ENCODE measurements at places on chromosomes 3 and 15. TPM values are rescaled to one million over a fixed set of nuclear protein-coding genes. Genes with fewer than 3 reads are reported as not detected.
A peak's percentile ranks its signal among the peaks of the same experiment; 100 is the strongest.

Gene FBXW12
- not detected for total RNA-seq

- no peaks in the 10 kb centered on the region for H3K36me3 ChIP-seq
- DNase-seq = no peak
Observed at GRCh38 chr15:100201376-100202280, 140.1 kb downstream of the ADAMTS17 start.

DNA sequence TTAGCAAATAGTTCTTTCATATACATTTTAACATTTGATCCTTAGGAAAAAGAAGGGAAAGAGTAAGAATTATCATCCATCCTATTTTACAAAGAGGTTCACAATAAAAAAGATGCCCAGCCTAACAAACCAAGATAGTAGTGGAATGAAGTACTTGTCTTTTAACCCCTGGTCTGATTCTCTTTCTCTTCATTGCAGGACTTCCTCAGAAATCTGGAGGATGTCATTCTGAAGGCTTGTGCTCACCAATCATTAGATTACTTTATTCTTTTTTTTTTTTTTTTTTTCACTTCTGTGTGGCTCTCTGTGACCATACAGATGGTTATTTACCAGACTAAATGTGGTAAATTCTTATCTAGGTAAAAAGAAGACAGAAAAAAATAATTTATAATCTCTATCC lies 7.0 kb downstream of the HDGFL3 start:
- H3K36me3 ChIP-seq = no peaks in the 10 kb centered on the region
- H3K27me3 ChIP-seq = no peaks in the 10 kb centered on the region
- no peak overlapping the region for H3K4me3 ChIP-seq
- no peak overlapping the region for H3K27ac ChIP-seq
- no peak for DNase-seq

- no peak for DNase-seq
- H3K27me3 ChIP-seq = no peaks in the 10 kb centered on the region
- H3K27ac ChIP-seq = peak overlapping the region; percentile 32
- no peaks in the 10 kb centered on the region for H3K36me3 ChIP-seq
- H3K4me3 ChIP-seq = no peak overlapping the region
Observed at GRCh38 chr3:152301745-152302181, 33.0 kb downstream of the MBNL1 start.

- no peak for DNase-seq
- H3K4me1 ChIP-seq = no peaks in the 10 kb centered on the region
- no peak overlapping the region for H3K27ac ChIP-seq
- no peaks in the 10 kb centered on the region for H3K36me3 ChIP-seq
- no peak overlapping the region for H3K4me3 ChIP-seq
- H3K27me3 ChIP-seq = no peaks in the 10 kb centered on the region
Observed at GRCh38 chr3:108677811-108678210, 79.4 kb downstream of the RETNLB start.

DNA sequence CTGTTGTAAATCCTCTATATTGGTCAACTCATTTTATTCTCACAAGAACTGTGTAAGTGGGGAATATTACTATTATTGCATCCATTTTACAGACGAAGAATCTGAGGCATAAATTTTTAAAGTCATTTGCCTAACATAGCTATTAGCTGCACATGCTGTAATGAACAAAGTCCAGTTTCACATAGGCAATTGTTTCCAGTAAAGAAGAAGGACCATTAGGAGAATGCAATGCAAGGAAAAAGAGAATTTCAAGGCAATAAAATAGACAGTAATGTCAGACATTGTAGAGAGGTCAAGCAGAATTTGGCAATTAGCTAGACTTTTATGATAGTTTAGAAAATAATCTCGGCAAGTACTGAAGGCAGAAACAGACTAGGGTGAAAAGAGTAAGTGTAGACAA lies 578.7 kb upstream of the NECTIN3 start:
- DNase-seq = no peak
- H3K27ac ChIP-seq = no peak overlapping the region
- H3K4me1 ChIP-seq = no peaks in the 10 kb centered on the region
- no peak overlapping the region for H3K4me3 ChIP-seq
- no peaks in the 10 kb centered on the region for H3K36me3 ChIP-seq
- no peaks in the 10 kb centered on the region for H3K27me3 ChIP-seq

DNA sequence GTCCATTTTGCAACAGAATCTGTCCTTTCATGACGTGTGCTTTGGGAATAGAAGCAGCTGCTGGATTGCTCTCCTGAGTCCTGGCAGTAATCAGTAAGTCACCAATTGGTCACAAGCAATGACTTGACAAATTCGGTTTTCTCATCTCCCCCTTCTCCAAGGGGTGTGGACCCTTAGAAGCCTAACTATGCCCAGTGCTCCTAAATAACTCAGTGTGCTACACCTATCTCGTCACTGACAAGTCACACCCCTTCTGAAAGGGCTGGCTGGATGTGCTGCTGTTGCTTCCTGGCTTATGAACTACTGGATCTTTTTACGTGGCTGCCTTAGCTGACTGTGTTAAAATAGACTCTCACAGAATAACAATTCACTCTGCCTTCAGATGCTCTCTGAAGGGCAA lies 1351.5 kb downstream of the ZPLD1 start:
- H3K4me3 ChIP-seq = no peak overlapping the region
- no peaks in the 10 kb centered on the region for H3K4me1 ChIP-seq
- H3K27ac ChIP-seq = no peak overlapping the region
- no peaks in the 10 kb centered on the region for H3K27me3 ChIP-seq

DNA sequence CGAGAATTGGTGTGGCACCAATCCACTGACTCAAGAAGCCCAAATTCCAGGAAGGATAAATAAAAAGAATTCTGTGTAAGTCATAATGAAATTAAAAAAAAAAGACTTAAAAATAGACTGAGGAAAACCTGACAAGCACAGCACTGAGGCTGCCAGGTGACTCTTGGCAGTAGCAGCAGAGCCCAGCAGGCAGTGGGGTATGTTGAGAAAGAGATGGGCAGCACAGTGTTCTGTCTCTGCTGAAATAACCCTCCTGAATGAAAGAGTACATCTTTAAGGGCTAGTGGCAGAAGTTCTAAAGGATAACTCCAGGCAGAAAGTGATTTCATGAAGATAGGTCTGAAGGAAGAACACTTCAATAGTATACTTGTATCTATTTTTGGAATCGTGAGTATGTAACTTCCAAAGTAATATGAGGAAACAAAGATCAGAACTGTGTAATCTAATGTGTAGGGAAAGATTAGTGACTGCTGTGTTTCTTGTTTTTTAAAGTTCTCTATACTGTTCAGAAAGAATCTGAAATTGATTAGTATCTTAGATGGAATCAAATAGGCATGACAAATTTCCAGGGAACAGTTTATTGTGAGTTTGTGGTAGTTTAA lies 75.9 kb downstream of the RAB7A start:
- H3K36me3 ChIP-seq = peaks cover 3% of the 10 kb centered on the region
- H3K4me3 ChIP-seq = no peak overlapping the region
- no peaks in the 10 kb centered on the region for H3K27me3 ChIP-seq
- no peaks in the 10 kb centered on the region for H3K4me1 ChIP-seq
- no peak for DNase-seq

DNA sequence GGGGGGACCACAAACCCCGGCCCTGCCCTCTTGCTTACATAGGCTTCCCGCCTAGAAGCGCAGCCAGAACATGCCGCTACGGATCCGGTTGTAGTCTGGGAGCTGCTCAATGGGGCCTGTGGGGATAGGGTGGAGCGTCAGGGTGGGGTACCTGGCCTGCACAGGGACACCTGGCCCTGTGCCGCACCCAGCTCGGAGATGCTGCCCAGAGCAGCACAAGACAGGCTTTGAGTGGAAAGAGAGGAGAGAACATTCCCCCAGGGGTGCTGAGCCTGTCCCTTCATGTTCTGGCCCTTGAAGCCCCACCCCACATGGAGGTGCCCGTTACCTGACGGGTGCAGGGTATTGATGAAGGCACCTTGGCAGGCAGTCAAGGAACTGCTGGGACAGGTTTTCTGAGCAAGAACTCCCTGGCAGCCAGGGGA lies 4.0 kb upstream of the COL7A1 start:
- peaks cover 27% of the 10 kb centered on the region for H3K4me1 ChIP-seq
- peaks cover 29% of the 10 kb centered on the region for H3K36me3 ChIP-seq
- H3K4me3 ChIP-seq = no peak overlapping the region
- peak; percentile 98 for DNase-seq
- H3K27me3 ChIP-seq = no peaks in the 10 kb centered on the region

DNA sequence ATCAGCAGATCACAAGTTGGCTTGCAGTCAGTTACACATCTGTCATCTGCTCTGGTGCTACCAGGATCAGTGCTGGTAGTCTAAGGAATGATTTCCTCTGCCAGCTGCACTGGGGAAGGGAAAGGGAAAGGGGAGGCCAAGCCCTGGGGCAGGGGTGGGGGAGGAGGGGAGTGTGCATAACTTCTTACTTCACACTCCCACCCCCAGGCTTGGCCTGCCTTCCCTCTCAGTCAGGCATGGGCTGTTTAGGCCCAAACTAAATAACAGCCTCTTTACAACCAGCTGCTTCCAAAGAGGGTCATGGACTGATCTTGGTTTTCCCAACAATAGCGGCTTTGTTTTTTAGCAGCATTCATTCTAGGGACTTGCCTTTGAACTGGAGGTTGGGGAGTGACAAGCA lies 86.1 kb upstream of the PSMD6 start:
- H3K36me3 ChIP-seq = no peaks in the 10 kb centered on the region
- no peaks in the 10 kb centered on the region for H3K27me3 ChIP-seq
- no peak for DNase-seq
- no peaks in the 10 kb centered on the region for H3K4me1 ChIP-seq
- H3K27ac ChIP-seq = no peak overlapping the region

DNA sequence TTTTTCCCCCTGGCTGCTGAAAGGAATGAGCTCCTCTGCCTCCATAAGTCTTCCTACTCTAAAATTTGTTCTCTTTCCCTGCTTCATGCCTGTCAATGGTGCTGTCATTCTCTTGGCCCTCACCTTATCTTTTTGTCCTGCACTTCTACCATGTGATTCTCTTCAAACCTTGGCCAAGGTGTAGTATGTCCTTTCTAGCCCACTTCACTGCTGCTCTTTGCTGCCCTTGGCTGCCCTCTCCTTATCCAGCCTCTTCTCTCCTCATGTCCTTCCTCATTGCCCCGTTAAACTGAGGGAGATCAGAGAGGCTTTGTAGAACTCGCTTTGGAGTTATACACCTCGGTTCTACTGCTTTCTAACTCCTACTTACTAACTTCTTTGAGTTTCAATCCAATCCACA lies 19.7 kb downstream of the MINDY4B start:
- H3K4me3 ChIP-seq = no peak overlapping the region
- no peaks in the 10 kb centered on the region for H3K27me3 ChIP-seq
- H3K36me3 ChIP-seq = no peaks in the 10 kb centered on the region
- no peak for DNase-seq
- H3K4me1 ChIP-seq = no peaks in the 10 kb centered on the region
- no peak overlapping the region for H3K27ac ChIP-seq

DNA sequence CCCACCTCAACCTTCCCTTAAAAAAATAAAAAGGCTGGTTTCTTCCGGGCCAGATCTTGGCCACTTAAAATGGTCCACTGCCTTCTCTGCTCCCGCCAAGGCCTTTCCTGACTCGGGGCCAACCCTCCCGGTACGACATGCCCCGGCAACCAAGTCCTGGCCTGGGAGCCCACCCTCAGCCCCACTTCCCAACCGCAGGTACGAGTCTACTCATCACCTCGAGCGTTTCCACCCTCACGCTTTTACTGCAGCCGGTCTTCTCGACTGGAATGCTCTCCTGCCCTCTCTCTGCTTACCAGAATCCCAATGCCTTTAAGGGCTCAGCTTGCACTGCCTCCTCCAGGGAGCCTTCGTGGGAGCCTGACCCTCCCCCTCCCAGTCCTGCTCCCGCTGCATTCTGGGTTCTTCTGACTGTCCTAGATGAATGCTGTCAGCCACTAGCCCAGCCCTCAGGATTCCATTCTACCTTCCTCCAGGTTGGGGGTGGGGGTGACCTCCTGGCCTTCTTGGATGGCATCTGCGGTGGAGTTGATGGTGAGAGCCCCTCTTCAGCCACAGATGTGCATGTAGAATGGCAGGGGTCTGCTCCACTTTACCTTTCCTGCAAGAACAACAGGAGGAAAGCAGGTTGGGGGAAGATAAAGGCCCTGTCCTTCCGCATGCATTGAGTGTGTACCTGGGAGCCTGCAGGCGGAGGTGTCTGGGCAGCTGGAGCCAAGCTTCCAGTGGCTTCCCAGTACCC lies 1.1 kb upstream of the CSRNP1 start:
- no peaks in the 10 kb centered on the region for H3K36me3 ChIP-seq
- H3K4me3 ChIP-seq = no peak overlapping the region
- H3K4me1 ChIP-seq = peaks cover 18% of the 10 kb centered on the region
- DNase-seq = no peak
- no peaks in the 10 kb centered on the region for H3K27me3 ChIP-seq
